ENCODE measurements at places on chromosomes 3 and 15. TPM values are rescaled to one million over a fixed set of nuclear protein-coding genes. Genes with fewer than 3 reads are reported as not detected.

The FBXW12 gene
- not detected for total RNA-seq

The CCDC80 gene
- total RNA-seq, result 43.5 TPM

The PRICKLE2 gene
- total RNA-seq, result 126 TPM

The PPARG gene
- total RNA-seq, result 5.5 TPM

The ZCWPW2 gene
- total RNA-seq, result 2.6 TPM

The STRIT1 gene
- total RNA-seq, result not detected

The IGSF11 gene
- total RNA-seq, result 51.5 TPM

The DAZL gene
- not detected for total RNA-seq

The AHSG gene
- total RNA-seq, result not detected

The CACNA2D3 gene
- total RNA-seq, result 4.9 TPM

The MYRIP gene
- 8.6 TPM for total RNA-seq

Data from camera-type eye (tissue), 1 donor.